ENCODE measurements at places on chromosomes 1 and 21.

- no peak for DNase-seq
These were observed 78.7 kb downstream of the FH start for GRCh38 chr1:241440904-241441303.

DNA sequence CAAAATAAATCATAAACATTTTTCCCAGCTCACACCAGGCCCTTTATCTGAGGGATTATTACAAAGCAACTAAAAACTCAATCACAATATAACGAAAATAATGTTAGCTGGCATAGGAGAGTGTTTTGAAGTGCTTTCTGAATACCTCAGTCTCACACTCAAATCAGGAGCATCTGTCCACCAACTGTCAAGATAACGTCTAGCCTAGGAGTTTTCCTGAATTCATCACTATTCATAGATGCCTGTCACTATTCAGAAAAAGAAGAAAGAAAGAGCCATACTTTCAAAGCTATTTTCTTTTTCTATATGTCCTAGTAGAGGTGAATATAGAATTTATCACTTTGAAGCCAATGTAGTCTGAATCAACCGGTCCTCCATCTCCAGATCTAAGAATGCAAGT, 127.0 kb downstream of the AKT3 start:
- no peak for DNase-seq

DNA sequence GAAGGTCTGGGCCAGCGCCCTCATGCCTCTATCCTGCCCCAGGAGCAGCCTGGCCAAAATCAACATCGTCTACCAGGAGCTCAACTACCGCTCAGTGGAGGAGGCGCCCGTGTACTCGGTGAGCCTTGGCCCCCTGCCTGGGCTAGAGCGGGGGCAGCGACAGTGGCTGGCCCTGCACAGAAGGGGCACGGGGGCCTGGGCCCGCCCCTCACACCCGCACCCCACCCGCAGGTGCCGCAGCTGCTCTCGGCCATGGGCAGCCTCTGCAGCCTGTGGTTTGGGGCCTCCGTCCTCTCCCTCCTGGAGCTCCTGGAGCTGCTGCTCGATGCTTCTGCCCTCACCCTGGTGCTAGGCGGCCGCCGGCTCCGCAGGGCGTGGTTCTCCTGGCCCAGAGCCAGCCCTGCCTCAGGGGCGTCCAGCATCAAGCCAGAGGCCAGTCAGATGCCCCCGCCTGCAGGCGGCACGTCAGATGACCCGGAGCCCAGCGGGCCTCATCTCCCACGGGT, 10.8 kb downstream of the SCNN1D start:
- no peak for DNase-seq

GRCh38 chr1:95640746-95641145, 406.7 kb downstream of the RWDD3 start:
- no peak for DNase-seq

GRCh38 chr1:39940253-39940652, 14.7 kb upstream of the MFSD2A start:
- DNase-seq, result peak; percentile 76

- DNase-seq, result no peak
These were observed 51.2 kb upstream of the CSF3R start for GRCh38 chr1:36533897-36534296.

GRCh38 chr21:16117851-16118590, 388.2 kb downstream of the USP25 start:
- DNase-seq, result no peak

- DNase-seq, result no peak
These were observed 44.0 kb downstream of the ZSCAN20 start for GRCh38 chr1:33516428-33516827.

DNA sequence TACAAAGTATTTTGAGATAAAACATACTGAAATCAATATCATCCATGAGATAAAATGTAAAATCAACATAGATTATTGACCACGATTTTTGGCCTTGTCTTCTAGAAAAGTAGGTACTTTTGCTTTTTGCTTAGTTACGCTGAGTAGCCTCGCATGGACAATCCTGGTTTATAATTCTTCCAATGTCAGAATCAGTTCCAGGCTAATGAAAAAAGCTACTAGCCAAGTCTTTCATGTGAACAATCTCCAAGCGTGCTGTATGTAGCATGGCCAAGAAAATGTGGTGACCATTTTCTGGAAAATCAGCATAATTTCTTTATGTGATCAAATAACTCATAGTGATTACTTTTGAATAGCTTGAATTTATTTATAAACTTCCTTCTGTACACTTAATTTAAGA, 145.8 kb downstream of the NTMT2 start:
- no peak for DNase-seq

DNA sequence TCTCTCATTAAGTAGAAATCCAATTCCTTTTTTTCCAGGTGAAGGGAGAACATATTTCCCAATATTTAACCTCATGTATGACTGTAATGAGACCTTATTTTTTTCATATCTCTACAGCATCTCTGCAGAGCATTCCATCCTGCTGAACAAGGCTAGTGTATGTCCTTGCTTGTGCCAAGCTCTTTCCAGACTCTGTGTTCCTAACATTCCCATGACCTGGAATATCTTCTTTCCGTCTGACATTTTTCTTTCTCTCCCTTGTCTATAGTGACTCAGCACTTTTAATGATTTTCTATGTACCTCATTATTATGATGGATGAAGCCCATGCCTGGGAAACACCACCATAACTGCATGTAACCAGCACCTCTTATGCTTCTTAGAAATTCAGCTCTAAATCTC, 278.3 kb upstream of the NRIP1 start:
- no peak for DNase-seq

DNA sequence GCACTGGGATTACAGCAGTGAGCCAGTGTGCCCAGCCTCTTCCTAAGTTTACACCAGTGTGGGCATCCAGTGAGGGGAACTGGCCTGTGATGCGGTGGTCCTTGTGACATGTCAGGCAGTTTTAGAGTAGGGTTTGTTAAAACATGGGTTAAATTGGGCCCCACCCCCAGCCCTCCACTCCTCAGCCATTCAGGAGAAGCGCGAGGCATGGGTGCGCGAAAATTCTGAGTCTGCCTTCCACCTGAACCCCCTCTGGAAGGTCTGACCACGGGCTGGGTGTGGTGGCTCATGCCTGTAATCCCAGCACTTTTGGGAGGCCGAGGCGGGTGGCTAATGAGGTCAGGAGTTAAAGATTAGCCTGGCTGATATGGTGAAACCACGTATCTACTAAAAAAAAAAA, 51.7 kb downstream of the SKI start:
- DNase-seq, result no peak

DNA sequence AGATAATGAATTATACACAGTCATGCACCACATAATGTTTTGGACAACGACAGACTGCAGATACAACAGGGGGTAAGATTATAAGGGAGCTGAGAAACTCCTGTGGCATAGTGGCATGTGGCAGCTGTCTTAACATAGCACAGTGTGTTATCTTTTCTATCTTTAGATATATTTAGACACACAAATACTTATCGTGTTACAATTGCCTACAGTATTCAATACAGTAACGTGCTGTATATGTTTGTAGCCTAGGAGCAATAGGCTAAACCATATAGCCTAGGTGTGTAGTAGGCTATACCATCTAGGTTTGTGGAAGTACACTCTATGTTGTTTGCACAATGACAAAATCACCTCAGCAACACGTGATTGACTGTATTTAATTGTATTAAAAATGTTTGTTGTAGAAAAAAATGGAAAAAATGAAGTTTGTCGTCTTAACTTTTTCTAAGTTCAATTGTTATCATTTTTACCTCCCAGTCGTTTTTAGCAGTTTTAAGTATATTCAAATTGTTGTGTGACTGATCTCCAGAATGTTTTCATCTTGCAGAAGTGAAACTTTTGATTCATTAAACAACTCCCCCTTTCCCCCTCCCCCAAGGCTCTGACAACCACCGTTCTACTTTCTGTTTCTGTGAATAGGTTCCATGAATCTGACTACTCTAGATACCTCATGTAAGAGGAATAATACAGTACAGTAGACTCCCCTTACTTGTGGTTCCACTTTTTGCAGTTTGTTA, 351.0 kb upstream of the B3GALT2 start:
- DNase-seq, result no peak

GRCh38 chr1:17640393-17640792, 100.9 kb downstream of the ARHGEF10L start:
- DNase-seq, result no peak

DNA sequence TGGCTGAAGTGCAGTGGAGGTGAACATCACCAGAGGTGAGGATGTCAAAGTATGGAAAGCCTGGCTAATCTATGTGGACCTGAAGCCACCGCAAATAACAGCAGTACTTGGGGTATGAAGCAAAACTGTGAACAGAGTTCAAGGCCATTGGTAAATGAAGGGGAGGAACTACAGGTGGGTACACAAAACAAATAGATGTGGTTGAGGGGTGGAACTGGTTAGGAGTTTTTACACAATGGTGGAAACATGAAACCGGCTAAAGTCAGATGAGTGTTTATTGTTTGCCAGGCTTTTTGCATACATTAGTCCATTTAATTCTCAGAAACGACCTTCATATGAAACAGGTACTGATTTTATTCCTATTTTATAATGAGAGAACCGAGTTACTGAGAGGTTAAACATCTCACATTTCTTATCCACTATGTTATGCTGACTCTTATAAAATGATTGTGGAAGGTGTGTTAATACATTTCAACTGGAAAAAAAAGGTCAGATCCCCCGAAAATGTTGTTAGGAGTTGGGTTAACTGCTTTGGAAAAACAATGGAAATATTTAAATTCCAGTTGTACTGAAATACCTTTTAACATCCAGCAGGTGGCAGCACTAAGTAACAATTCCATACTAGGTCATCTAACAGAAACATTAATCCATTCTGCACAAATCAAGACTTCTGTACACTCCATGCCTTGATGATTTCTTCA, 44.3 kb upstream of the GTF2B start:
- peak; percentile 75 for DNase-seq

- no peak for DNase-seq
These were observed 23.1 kb downstream of the VASH2 start for GRCh38 chr1:212973426-212973825.

GRCh38 chr1:208132287-208132882, 111.8 kb downstream of the PLXNA2 start:
- DNase-seq, result peak; percentile 91

DNA sequence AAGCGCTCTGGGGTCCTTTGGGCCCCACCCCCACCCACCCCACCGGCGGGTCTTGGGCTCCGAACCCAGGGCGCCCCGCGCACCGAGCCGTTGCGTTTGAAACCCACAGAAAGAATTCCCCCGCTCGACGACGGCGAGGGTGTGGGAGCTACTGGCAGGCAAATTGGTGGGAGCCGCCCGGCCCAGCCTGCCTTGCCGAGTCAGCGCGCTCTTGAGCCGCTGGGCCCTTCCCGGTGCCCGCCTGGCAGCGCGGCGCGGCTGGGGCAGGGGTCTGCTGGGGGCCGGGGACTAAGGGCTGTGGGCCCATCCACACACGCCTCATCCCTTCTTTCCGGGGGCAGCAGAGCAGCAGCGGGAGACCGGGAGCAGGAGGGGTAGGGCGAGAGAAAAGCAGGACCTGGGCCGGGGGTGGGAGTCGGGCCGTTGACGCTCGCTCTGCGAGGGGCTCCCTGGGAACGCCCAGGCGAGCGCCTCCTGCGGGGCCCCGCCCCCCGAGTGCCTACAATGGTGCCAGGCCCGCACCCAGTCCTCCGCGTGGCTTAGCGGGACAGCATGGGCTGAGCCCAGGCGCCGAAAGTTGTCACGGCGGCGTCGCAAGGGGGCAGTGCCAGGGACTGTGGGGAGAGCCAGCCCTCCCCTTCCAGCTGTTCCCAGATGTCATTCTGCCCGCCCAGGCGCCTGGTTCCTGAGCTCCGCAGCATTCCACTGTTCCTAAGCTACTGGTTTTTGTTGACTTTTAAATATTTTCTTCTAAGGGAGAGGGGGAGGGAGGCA, at the start of gene C1orf94:
Gene C1orf94 (plus strand): TSS at position 78 of the 774 bp plus-strand sequence. CDS start 883 bp downstream, outside the sequence.
- no peak for DNase-seq

DNA sequence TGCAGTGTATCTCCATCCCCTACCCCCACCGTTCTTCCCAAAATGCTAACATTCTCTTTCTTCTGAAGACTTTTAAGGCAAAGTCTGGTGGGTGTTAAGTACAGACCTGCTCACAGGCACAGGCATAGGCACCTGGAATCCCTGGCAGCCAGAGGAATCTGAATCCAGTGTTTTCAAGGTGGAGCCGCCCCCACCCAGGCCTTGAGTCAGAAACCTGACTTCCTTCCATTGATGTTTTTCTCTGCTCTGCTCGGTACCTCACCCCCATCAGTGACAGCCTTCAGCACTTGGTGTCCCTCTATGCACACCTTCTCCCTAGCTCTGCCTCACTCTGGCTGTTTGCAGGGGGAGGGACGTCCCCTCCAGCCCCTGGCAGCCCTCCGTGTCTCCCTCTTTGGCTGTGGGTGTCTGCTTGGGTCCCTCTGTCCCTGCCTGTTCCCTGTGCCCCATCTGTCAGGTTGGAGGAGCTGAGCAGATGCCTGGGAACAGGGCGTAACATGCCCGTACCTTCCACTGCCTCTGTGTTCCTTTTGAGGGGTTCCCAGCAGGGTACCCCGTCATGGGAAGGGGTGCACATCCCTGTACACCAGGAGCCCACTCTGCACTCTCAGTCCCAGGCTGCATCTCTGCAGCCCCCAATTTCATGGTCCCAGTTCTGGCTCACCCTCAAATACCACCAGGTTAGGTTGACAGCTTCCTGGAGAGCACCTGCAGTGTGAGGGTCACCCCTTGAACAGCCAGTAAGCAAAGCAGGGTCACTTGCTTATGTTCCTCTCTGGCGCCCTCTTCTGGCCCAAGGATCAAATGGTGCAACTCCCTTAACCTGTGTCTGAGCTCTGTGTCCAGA, 6.7 kb downstream of the NCDN start:
- DNase-seq, result peak; percentile 93

- DNase-seq, result no peak
These were observed 18.9 kb upstream of the MEAF6 start for GRCh38 chr1:37533317-37534093.

DNA sequence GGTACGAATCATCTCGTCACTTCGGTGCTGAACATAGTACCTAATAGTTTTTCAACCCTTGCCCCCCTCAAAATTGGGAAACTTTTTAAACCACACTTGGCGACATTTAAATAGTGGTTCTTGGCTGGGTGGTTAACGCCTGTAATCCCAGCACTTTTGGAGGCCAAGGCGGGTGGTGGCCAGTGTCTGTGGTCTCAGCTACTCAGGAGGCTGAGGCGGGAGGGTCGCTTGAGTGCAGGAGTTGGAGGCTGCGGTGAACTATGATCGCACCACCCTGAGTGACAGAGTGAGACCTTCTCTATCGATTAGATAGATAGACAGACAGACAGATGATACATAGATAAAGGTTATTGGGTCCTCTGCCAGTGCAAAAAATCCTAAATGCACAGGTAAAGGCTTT, 55.5 kb upstream of the RASAL2 start:
- DNase-seq, result peak; percentile 10

DNA sequence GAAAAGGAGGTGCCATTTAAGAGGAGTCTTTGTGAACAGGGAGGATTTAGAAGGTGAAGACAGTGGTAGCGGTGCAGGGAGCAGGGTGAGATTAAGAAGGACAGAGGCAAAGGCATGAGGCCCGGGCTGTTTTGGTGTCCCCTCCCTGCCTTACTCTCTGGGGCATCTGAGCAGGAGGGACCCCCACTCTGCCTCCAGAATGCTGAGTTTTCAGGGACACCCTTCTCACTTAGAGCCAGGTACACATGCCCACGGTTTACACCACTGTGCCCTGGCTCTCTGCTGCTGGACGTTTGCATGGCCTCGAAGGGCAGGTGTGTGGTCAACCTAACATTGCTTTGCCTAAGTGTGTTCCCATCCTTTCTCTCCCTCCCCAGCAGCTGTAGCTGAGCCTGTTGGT, 20.5 kb upstream of the PARP1 start:
- no peak for DNase-seq

All from hematopoietic multipotent progenitor cell treated with erythropoietin and hydrocortisone succinate and interleukin-3 and kit ligand, for 6 days (in vitro differentiated cells).